Pulmonary artery endothelial cell (primary cell): ENCODE measurements at places on chromosomes 11 and 22.
A peak's percentile ranks its signal among the peaks of the same experiment; 100 is the strongest.

DNA sequence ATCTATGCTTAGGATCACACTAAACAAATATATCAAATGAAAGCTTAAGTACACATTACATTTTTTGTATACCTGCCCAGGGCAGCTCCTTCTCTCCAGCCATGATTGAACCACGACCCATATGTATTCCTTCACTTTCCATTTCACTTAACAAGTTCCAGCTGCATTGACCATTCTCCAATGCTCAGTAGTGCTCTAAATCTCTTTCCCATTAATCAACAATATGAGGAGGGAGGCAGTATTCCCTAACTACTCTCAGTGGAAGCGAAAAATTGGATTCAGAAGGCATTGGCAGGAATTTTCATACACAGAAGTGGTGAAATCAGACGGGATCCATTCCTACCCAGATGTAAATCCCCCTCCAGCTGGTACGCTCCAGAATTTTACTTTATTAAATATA, 372.0 kb upstream of the LUZP2 start:
- no peak for DNase-seq

- no peak for DNase-seq
Measured at GRCh38 chr11:61531044-61531443, 22.5 kb downstream of the LRRC10B start.

GRCh38 chr11:123762422-123762821, 8.1 kb upstream of the OR6X1 start:
- no peak for DNase-seq

GRCh38 chr11:6096417-6096816, 11.1 kb upstream of the OR56B4 start:
- peak; percentile 43 for DNase-seq

DNA sequence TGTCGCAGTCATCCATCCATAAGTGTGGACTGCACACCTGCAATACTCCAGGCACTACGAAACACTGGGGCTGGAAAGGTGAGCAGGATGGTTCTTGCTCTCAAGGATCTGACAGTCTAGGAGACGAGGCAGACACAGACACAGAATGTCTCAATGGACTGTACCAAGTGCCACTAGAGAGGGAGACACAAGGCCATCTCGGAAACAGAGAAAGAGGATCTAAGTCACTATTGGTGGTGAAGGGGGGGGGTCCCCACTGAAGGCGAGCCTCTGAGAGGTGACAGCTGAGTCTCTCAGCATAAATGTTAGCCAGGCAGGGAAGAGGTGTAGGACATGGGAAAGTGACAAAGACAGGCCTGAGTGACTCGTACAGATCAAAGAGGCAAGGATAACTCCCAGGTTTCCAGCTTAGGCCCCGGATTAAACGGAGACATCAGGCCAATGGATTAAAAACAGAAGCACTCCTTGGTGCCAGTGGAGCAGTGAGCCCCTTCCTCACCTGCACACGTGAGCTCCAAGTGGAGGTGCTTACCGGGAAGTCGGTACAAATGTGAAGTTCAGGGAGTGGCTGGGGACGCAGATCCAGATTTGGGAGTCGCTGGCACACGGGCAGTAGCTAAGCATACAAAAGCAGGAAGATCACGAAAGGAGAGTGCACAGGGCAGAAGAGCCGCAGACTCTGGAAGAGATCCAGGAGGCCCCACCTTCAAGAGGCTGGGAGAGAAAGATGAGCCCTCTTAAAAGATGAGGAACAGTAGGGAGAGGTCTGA, 117.2 kb downstream of the MICAL3 start:
- no peak for DNase-seq
